ENCODE measurements at places on chromosomes 3 and 15. TPM values are rescaled to one million over a fixed set of nuclear protein-coding genes. Genes with fewer than 3 reads are reported as not detected.
A peak's percentile ranks its signal among the peaks of the same experiment; 100 is the strongest.

DNA sequence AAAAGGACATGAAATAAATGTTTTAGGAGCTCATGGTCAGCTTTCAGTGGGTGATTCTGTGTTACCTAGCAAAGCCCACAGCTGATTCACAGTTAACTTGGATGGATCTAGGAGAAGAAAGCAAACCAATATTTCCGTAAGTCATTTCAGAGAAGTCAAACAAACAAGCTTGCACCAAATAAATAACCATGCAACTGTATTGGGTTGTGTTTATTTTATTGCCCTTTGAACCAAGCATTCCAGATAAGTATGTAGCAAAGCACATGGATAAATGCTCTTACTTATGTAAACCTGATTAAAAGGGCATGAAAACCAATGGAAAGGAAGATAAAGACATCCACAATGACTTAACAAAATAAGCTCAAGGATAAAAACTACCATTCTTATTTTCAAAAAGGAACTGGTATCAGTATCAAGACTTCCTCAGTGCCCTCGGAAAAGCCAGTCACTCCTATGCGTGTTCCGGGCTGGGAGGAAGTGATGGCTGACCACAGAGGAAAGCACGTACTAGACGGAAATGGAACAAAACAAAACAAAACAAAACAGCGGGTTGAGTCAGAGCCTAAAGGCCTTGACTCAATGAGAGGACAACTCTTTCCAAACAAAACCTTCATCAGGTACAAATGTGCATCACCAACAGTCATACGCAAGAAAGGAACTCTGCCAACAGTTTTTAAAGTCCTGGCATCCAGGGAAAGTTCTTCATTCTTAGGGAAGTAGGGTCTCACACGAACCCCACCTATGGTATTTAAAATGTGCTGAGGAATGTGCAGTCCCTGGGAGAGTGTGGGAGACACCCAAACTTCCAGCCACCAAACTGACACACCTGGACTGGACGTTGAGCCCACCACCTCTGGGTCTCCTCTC lies 103.3 kb downstream of the SNRK start:
- DNase-seq, result no peak
- H3K4me1 ChIP-seq, result peaks cover 24% of the 10 kb centered on the region
- H3K27ac ChIP-seq, result peak overlapping the region; percentile 62
- H3K27me3 ChIP-seq, result no peaks in the 10 kb centered on the region
- H3K36me3 ChIP-seq, result peaks cover 7% of the 10 kb centered on the region
- no peak overlapping the region for H3K4me3 ChIP-seq

DNA sequence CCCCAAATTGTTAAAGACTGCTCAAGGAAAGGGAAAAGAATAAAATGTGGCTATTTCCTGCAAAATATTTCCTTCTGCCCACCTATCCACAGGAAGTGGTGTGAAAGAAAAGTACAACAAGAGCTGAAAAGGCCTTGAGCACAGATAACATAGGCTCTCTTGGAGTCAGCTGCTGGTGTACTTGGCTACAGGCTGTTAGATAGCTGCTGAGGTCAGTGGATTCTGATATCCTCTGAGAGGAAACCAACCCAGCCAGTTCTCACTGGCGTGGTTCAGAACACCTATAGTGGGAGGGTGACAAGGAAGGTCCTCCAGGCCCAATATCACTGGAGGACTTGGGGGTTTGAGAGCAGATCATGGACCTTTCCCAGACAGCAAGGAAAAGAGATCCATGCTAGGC lies 124.4 kb upstream of the GAP43 start:
- no peaks in the 10 kb centered on the region for H3K27me3 ChIP-seq
- DNase-seq, result no peak
- peaks cover 34% of the 10 kb centered on the region for H3K4me1 ChIP-seq
- H3K36me3 ChIP-seq, result no peaks in the 10 kb centered on the region
- H3K27ac ChIP-seq, result no peak overlapping the region

Gene KNG1
- not detected for total RNA-seq

DNA sequence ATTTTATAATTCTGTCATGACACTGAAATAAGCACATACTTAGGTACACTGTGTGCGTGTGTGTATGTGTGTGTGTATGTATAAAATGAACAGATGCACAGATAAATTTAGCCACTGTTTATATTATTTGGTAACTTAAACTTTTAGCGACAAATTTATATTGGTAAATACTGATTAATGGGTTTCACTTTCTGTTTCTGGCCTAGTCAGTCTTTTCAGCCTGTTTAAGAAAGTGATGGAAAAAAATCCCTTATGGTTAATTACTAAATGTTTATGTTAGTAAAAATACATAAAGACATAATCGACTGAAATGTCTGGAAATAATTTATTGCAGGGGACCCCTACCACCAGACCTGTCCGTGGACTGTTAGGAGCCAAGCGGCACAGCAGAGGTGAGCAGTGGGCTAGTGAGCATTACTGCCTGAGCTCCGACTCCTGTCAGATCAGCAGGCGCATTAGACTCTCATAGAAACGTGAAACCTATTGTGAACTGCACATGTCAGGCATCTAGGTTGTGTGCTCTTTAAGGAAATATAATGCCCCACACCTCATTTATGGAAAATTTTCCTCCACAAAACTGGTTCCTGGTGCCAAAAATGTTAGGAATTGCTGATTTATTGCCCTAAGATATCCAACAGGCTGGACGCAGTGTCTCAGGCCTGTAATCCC lies 717.4 kb downstream of the SI start:
- H3K27ac ChIP-seq, result no peak overlapping the region
- H3K4me1 ChIP-seq, result no peaks in the 10 kb centered on the region
- DNase-seq, result no peak
- no peak overlapping the region for H3K4me3 ChIP-seq

Gene TP63
- total RNA-seq, result 0.46 TPM

GRCh38 chr3:141528800-141529199 lies 42.0 kb downstream of the RASA2 start:
- peaks cover 22% of the 10 kb centered on the region for H3K4me1 ChIP-seq
- DNase-seq, result no peak
- H3K27ac ChIP-seq, result no peak overlapping the region
- H3K4me3 ChIP-seq, result no peak overlapping the region
